ENCODE measurements at places on chromosomes 7 and 10.

DNA sequence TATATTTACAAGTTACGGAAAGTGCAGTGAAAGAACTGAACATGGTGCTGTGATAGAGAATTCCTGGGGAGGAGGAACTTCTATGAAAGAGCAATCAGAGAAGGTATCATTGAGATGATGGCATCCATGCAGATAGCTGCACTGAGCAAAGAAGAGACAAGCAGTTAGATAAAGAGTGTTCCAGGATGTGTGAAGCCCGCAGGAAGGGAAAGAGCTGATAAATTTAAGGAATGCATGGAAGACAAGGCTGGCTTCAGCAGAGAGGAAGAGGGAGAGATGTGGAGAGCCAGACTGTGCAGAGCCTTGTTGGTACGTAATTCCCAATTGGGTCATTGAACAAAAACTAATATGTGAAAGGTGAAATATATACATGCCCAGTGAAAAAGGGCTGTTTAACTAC lies 538.9 kb downstream of the INHBA start:
- no peak for DNase-seq

- DNase-seq, result no peak
These were observed 647.6 kb downstream of the TNS3 start for GRCh38 chr7:46934198-46934825.

DNA sequence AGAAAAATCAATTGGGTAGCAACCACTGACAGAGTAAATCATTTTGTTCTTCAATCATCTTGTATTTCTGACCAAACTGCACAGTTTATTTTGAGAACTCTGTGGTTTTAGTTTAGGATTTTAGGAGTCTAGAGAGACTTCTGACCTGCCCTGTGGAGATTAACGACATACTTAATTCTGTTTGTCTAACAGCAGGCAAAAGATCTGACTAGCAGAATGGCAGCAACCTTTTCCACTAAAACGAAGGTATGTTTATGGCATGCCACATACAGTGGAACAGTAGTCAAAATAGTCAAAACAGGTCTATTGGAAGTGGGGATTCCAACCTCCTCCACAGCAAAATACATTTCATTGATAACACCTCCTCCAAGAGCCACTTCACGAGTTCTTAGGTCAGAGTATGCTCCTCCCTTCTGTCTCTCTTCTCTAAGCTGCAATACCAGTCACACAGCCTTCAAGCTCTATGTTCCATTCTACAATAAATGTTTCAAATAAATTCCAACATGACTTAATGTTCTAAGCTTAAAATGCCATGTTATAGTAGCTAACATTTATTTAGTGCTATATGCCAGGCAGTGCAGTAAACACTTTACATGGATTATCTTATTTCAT lies 34.4 kb downstream of the NRCAM start:
- DNase-seq, result no peak

GRCh38 chr10:21449288-21449966 lies 76.1 kb downstream of the SKIDA1 start:
- DNase-seq, result no peak

- DNase-seq, result no peak
These were observed 96.3 kb downstream of the ELMO1 start for GRCh38 chr7:37352251-37352880.

GRCh38 chr7:47038621-47039020 lies 543.3 kb downstream of the TNS3 start:
- no peak for DNase-seq

- DNase-seq, result no peak
These were observed 34.2 kb upstream of the ZNF488 start for GRCh38 chr10:47418321-47418720.

GRCh38 chr7:87999261-87999660 lies 65.2 kb downstream of the ADAM22 start:
- DNase-seq, result no peak

DNA sequence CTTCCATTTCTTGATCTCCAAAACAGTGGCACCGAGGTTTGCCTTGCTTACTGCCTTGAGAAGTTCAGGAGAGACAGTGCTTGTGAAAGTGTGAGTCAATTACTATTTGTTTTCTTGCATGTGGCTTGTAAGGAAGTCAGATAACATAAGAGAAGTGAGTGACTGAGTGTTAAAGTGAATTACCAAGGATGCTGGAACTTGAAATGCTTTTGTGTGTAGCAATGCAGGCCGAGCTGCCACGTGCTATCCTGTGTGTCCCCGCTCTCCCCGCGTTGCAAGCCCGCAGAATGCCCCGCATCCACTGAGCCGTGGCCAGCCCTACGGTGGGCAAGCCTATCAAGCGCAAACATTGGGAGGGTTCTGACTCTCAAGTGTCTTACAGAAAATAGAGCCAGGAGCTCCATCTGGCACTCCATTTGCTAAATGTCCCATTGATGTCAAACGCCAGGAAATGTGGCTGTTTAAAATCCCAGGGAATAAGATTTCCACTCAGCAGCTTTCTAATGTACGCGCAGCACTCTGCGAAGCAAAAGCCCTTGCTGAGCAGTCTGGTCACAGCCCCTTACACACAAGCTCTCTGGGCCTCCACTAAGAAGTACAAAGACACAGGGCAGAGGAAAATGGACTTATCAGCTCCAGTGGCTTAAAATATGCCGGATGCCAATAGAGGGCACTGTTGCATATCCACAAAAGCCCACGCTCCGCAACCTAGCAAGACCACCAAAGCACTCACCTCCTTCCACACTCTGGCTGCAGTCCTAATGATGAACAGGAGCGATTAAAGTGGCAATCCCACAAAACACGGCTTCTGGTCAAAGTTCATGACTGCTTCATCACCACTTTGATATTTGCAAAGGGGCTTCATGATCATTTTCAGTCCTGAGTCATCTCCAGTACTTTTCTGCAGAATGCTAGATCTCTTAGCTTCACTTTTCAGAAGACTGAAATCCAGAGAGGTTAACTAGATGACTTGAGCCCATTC lies 158.0 kb upstream of the ITGB1 start:
- DNase-seq, result no peak

DNA sequence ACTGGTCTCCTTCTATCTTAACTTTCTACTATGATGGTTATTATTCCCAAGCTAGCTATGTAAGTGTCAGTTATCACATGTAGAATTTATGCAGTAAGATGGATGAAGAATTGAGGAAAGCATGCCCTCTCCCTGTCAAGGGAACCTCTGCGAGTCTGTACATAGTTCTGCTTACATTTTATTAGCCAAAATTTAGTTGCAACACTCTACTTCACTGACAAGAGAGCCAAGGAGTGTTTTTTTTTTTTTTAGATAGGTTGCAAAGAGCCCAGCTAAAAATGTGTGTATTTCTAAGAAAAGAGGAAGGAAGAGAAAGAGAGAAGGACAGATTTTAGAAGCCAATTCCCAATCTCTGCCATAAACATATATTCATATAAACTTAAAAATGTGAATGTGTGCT lies 357.7 kb upstream of the LRRN3 start:
- DNase-seq, result no peak

- no peak for DNase-seq
These were observed 51.4 kb downstream of the FBXW4 start for GRCh38 chr10:101643546-101643945.

DNA sequence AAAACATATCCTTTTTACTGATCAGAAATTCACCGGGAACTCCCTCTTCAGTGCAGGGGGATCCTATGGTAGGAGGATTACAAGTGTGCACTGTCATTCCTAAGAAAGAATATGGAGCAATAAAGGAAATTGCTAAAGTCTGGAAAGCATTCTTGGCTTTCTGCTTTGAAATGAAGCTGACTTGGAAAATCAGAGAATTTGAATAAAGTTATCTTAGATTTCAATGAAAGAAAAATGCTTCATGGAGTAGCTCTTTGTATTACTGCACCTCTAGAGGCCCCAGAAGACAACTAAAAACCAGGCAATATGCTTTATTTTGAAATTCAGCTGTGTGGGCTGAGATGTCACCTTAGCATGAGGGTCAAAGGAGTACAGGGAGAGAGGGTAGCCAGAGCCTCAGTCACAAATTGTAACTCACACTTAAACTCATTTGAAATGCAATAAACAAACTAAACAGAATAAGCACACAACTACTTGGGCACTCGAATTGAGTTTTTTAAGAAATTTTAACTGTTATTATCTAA lies 102.5 kb downstream of the IMMP2L start:
- DNase-seq, result no peak

DNA sequence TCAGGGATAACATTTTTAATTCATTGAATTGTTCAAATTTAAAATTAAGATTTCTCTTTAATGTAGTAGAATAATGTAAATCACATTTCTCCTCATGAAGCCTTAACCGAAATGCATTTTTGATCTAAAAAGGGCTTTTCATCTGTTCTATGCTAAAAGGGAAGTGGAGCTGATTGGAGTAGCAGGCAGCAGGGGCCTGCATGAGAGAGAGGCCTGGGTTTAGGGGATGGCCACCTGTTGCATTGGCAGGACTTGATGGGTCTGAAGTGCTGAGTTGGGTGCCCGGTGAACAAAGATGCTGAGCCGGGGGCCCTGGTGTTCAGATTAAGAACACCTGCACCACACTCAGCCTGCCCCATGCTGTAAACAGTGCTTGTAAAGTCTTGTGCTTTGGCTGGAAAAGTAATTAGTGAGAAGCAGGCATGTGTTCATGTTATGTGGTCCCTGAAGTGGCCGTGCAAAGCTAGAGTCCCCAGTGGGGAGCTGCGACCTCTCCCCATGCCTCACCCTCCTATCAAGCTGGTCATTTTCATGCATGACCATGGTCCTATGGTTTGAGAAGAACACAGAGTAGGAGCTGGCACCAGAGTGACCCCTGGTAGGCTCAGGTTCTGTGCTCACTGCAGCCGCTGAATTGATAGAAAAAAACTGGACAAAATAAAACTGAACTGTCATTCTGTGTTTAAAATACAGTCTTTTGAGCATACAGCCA lies 124.3 kb downstream of the ADCY1 start:
- DNase-seq, result no peak

GRCh38 chr7:94223375-94224084 lies 171.2 kb upstream of the COL1A2 start:
- no peak for DNase-seq

GRCh38 chr7:105365541-105366534 lies 22.9 kb downstream of the SRPK2 start:
- DNase-seq, result no peak

DNA sequence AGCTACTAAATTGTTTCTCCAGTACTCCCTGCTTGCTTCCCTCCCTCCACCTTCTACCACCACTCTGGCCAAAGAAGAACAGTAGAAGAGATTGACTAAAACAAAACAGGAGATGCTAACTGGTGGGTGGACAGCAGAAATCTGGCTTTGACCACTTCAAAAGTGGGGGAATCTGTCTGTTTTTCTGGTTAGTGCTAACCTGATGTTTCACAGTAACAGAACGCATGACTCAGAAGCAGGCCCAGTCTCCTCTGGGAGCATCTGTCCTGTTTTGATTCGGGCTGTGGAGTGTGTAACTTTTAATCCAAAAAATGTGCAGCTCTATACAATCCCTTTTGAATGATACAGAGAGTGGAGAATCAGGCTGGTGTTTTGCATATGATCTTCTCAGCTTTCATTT lies 32.7 kb upstream of the ZNF438 start:
- no peak for DNase-seq

- DNase-seq, result no peak
These were observed 17.4 kb downstream of the TES start for GRCh38 chr7:116227678-116228239.

DNA sequence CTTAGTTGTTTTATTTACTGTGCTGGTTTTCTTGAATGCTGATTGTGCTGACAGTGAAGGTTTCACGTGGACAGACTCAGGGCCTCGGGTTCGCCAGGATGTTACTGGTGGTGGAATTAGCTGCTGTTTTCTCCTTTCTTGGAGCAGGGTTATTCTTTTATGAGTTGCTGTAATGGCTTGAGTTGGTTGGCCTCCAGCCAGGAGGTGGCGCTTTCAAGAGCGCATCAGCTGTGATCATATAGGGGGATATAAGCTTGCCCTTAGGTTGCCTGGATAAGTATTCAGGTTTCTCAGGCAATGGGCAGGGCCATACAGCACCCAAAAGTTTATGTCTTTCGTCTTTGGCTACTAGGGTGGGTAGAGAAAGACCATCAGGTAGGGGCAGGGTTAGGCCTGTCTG lies 741.3 kb downstream of the PHTF2 start:
- no peak for DNase-seq

DNA sequence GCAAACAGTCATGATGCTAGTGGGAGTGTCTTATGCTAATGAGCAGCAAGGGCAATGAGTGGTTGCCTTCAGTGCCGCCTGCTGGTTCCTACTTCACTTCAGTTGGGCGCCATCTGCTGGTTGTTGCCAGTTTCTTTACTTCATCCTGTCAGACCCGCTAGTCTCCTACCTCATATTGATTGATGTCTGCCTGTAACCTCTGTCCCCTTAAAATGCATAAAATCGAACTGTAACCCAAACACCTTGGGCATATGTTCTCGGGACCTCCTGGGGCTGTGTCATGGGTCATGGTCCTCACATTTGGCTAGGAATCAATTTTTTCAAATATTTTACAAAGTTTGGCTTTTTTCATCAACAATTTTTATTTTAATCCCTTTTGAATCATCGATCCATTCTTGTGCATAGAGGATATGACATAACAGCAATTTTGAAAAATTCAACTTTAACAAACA lies 62.8 kb upstream of the C7orf33 start:
- peak; percentile 82 for DNase-seq

DNA sequence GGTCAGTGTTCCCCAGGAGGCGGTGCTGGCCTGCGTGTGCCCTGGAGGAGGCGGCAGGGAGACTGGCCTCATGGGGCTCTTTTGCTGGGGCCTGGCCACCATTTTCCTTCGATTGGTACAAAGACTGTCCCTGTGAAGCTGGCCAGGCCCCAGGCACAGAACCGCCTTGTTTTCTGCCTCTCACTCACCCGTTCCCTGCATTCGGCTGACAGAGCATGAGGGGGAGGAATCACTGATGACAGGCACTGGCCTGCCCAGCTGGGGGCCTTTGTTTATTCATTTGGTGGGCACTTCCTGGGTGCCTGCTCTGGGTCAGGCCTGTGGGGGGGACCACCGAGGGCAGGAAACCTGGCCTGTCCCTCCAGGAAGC lies 139.2 kb downstream of the FAM53B start:
- DNase-seq, result no peak

GRCh38 chr7:134301592-134301991 lies 15.1 kb downstream of the SLC35B4 start:
- DNase-seq, result no peak

- no peak for DNase-seq
These were observed 151.5 kb upstream of the SHH start for GRCh38 chr7:155963771-155964195.

DNA sequence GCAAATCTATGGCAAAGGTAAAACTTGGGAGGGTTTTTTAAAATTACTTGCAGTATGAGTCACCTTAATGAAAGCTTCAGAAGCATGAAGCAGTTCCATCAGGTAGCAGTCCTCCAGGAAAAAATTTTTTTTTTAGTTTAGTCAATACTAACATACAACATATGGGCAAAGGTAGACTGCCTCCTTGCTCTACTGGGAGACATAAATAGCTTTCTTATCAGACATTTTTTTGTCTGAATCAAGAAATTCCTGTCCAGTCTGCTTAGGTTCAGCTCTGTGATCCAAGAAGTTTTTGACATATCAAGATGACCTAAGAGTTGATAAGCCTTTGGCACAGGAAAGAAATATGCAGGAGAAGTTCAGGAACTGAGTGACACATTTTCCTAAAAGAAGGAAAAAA lies 171.5 kb upstream of the TCF7L2 start:
- no peak for DNase-seq

GRCh38 chr10:5589661-5590511 lies 65.1 kb downstream of the CALML3 start:
- DNase-seq, result no peak

GRCh38 chr7:33868166-33868565 lies 37.2 kb upstream of the BMPER start:
- DNase-seq, result no peak

- no peak for DNase-seq
These were observed 79.5 kb upstream of the SEMA3A start for GRCh38 chr7:84274029-84274638.

All from activated CD4-positive, CD25-positive, alpha-beta regulatory T cell treated with anti-CD3 and anti-CD28 coated beads, Interleukin-2, amount 50 U/mL, for 72 hours (primary cell).